ENCODE measurements at places on chromosomes 5 and 9.

DNA sequence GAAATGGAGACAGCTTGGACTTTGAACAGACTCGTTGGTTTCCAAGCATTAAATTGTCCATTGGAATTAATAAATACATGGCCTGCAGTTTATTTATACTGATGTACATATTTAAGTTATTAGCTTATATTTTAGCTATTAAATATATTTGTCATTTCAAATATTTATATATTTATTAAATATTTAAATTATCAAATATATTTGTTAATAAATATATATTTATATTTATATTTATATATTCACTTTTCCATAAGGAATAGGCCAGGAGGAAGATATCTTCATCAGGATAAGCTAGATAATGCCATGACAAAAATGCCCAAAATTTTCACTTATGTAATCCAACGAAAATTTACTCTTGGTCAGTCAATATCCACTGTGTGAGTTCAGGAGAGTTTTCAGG, 229.9 kb downstream of the ZNF608 start:
- DNase-seq, result no peak

DNA sequence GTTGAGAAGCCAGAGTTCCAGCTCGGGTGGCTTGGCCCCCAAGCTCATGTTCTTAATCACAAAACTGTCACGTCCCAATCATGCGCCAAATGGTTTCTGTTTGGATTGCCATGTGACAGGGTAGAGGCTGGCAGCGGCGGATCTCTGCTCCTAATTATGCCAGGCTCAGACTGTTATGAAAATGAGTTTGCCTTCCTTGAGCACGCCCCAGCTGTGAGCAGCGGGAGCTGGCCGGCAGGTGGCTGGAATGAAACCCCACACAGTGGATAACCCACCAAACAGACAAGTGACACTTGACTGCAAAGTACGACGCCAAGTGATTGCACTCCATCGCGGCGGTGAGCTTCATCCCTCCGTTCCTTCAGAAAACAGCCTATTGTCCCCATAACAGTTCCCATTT, 75.4 kb downstream of the CFAP77 start:
- no peak for DNase-seq

DNA sequence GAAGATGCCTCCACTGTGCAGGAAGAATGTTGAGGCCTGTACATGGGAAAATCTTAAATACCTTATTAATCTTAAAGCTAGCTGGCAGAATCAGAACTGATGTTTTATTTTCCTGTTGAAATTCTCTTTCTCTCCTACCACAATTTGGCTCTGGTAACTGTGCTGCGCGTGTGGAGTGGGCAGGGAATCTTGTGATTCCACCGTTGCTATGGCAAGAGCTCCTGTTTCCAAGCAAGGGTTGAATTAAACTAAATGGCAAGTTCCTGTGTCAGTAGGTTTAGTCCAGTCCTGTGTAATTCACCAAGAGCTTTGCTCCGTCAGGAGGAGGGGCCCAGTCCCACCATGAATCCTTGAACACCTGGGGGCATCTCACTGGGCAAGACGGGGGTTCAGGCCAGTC, 36.4 kb downstream of the NXNL2 start:
- DNase-seq, result no peak

- no peak for DNase-seq
Observed at GRCh38 chr9:137590123-137590468, 216 bp downstream of the ZMYND19 start.

DNA sequence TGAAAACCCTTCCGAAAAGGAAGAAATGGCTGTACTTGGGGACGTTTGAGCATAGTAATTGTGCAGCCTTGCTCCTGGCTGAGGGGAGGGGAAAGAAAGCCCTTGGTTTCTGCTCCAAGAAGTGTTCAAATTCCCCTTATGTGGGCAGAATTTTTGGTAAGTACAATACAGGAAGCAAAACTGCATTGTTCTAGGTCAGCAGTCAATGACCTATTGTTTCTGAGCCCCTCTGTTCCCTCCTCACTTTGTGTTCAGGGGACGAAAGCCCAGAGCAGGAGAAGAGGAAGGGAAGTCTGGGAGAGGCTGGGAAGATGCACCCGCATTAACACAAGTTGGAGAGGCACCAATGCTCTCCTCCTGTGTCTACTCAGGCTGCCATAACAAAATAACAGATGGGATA, 11.9 kb downstream of the BASP1 start:
- no peak for DNase-seq

All from lower lobe of right lung (tissue), 2 donors.